SW 1271 (cell line): ENCODE measurements at places on chromosomes 16 and 17.
A peak's percentile ranks its signal among the peaks of the same experiment; 100 is the strongest.

GRCh38 chr16:29761882-29762281 is 16.1 kb upstream of the C16orf54 start:
- no peak for DNase-seq

GRCh38 chr17:30117675-30118081 is 1.1 kb downstream of the NSRP1 start:
- no peak for DNase-seq

DNA sequence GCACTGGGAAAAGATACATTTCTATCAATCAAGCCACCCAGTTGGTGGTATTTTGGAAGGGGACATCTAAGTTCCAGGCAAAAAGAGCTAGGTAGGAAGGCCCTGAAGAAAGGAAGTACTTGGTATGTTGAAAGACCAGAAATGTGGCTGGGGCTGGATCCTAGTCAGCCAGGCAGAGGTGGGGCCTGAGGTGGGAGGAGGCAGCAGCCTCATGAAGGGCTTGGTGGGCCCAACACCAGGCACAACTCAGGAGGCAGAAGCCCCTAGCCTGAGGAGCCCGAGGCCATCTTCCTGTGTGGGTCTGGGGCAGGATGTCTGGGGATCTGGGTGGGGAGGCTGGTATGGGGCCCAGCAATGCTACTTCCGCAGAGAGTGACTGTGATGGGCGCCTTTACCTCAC is 105.9 kb downstream of the SALL1 start:
- no peak for DNase-seq

DNA sequence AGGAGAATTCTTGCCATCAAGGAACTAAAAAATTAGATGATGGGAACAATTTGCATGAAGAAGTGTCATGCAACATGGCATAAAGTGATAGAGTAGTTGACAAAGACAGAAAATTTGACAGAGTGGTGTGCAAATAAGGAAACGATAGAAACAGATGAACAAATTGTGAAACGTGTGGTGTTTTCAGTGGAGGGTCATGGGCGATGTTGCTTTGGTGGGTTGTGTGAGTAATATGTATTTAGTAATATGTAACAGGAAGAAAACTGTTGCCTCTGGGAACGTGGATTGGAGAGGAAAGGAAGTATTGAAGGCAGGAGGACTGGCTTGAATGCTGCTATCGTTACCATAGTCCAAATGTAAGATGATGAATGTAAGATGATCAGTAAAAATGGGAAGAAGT is 3.6 kb downstream of the COX10 start:
- no peak for DNase-seq

DNA sequence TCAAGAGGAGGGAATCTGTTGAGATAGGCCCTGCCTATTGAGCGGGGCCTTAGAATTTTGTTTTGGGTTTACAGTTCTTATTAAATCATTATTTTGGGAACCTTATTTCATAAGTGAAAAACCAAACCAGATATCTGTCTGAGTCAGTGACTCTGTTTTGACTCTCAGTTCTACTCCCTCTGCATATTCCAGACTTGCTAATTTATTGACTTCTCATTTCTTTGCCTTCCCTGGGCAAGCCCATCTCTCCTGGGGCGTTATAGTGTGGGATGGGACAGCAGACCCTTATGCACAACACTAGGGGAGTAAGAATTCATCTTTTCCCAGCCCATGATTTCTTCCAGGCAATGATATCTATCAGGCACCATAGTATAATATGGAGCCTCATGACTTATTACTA is 45.7 kb downstream of the CPD start:
- DNase-seq: no peak

DNA sequence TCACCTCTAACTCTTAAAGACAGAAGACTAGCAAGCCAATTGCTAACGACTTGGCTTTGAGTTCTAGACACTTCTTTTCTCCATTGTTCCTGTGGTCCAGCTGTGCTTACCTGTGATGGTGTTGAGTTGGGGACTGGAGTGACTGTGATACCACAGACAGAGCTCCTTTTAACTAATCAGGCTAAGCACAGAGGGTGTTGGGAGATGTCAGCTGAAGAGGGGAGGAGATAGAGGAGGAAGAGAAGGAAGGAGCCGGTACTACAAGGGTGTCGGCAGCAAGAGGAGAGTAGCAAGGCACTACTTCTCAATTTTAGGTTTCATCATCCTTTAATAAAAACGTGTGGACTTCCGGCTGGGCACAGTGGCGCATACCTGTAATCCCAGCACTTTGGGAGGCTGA is 5.1 kb upstream of the MYO1D start:
- no peak for DNase-seq

GRCh38 chr17:45722161-45722560 is 62.0 kb upstream of the CRHR1 start:
- DNase-seq: no peak

GRCh38 chr17:74702116-74702871 is 10.4 kb downstream of the CD300LF start:
- no peak for DNase-seq

DNA sequence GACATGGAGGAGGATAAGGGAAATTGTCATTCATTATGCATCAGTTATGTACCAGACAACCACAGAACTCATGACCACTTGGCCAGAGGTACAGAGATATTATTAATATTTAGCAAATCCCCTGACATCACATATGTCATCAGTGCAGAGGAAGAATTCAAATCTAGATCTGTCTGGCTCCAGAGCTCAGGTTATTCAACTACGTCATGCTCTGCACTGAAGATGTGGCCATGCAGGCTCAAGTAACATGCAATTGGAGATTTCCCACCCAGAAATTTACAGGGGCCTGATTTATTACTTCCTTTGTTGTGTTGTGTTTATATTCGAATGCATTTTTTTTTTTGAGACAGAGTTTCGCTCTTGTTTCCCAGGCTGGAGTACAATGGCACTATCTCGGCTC is 224.3 kb downstream of the HS3ST4 start:
- DNase-seq: no peak

- no peak for DNase-seq
Measured at GRCh38 chr16:20901436-20902112, 1.0 kb downstream of the LYRM1 start.

GRCh38 chr16:87358250-87358649 is 25.3 kb downstream of the FBXO31 start:
- no peak for DNase-seq

DNA sequence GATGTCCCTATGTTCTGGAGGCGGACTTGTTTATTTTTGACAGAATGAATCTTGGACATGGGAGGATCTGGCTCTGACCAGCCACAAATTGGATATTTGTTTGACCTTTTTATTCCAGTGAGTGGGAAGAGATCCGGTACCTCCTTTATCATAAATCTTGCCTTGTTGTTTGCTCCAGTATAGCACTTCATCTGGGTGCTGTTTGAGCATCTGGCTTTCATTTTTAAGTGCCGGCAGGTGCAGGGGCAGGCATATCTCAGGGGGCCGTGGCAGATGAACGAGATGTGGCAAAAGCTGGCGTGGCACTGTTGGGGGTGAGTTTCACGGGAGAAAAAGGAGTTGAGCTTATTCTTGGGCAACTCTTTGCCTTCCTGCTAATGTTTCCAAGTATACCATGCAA is 37.8 kb downstream of the MSI2 start:
- DNase-seq: no peak

- peak; percentile 56 for DNase-seq
Measured at GRCh38 chr16:30535777-30536190, 1.1 kb upstream of the ZNF747 start.

DNA sequence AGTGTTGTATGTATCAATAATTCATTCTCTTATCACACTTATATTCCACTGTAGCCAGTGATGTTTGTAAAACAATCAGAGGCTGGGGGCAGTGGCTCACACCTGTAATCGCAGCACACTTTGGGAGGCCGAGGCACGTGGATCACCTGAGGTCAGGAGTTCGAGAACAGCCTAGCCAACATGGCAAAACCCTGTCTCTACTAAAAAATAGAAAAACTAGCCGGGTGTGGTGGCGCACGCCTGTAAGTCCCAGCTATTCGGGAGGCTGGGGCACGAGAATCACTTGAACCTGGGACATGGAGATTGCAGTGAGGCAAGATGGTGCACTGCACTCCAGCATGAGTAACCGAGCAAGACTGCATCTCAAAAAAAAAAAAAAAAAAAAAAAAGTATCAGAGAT is 217.0 kb downstream of the CPPED1 start:
- no peak for DNase-seq

- no peak for DNase-seq
Measured at GRCh38 chr17:50725769-50726655, 6.6 kb downstream of the LUC7L3 start.

DNA sequence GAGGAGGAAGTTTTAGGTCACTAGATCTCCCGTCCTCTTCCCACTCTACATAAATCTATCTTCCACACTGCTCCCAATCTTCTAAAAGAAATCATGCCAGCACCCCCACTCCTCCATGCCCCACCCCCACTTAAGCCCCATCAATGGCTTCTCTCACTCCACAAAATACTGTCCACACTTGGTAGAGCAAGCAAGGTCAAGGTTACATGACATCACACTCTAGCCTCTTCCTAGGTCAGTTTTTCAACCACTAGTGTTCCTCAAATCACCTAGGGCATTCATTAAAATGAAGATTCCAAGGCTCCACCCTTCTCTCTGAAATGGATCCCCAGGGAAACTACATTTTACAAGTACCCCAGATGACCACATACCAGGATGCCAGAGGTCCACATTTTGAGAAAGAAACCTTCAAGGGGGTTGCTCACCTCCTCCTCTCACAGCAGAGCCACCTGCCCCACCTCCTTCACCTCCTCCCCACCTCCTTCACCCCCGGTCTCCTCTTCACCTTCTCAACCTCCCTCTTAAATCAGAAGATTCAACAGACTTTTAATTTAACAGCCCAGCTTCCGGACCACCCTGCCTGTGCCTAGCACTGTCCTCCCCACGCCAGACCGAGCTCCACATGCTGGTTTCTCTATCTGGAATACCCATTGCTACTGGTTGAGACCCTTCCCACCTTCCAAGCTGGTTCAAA is 3.2 kb downstream of the AMFR start:
- no peak for DNase-seq

- DNase-seq: no peak
Measured at GRCh38 chr17:44979426-44979995, 11.4 kb upstream of the C1QL1 start.

GRCh38 chr16:65786916-65787315 is 579.6 kb upstream of the CDH5 start:
- no peak for DNase-seq

- DNase-seq: no peak
Measured at GRCh38 chr17:80805032-80805751, 186.4 kb upstream of the CHMP6 start.

GRCh38 chr16:67780847-67781564 is 25.4 kb downstream of the RANBP10 start:
- DNase-seq: no peak

DNA sequence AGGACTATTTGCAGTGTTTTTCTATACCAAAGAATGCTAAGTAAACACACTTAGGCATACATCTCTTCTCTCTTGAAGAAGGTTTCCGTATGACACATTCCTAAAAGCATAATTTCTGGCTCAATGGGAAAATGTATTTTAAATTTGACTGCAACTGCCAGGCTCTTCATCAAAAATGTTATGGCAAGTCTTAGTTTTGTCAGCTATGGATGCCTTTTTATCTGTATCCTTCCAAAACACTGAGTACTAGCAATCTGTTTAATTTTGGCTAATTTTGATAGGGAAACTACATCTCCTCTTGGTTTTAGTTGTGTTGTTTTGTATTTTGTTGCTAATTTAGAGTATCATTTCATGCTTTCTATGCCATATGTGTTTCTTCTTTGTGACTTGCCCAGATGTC is 35.4 kb downstream of the MRPS23 start:
- DNase-seq: no peak

GRCh38 chr16:28543072-28543471 is 4.3 kb upstream of the NUPR1 start:
- no peak for DNase-seq

DNA sequence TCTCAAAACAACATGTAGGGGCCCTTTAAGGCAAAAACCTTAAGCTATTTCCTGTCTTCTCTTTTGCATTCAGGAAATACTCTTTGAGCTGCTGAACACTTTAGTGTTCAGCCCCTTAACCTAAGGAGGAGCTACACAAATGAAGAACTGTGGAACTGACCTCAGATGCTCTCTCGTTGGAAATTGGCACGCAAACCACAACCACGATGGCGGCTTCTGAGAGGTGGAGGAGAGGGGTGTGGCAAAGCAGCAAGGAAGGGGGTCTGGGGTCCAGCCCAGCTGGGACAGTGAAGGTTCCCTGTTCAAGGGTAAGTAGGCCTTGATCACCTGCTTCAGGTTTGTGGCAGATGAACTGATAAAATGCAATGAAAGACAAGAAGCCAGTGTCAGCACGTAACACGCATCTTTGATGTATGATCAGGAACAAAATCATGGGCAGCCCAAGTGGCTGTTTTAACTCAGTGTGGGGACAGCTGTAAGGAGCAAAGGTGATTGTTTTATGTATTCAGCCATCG is 291.6 kb upstream of the TNRC6C start:
- no peak for DNase-seq

DNA sequence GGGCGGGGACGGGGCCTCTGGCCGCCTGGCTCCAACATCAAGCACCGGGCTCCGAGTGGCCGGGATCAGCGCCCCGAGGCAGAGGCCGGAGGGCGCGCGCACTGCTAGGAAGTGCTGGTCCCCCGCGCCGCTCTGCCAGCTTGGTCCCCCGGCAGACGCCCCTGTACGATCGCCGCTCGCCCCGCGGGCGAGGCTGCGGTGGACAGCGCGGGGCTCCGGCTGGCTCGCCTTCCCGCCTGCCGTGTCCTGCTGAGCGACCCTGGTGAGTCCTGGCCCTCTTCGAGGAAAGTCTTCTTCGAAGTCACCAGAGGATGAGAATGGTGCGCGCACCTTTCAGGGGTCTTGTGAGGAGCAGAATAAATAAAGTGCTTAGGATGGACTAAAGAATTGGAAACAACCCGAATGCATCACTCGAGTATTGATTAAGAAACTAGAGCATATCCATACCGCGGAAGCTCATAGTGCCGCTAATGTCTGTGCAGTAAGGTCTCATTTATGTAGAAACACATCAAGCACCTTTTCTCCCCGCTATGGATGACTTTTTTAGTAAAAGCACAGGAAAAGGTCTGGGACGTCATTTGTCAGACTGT is 392 bp downstream of the ZNF213 start:
- no peak for DNase-seq

GRCh38 chr16:19884611-19885450 is at the start of gene GPRC5B:
Gene GPRC5B (minus strand): TSS chr16:19884848. CDS start chr16:19872845, 12,003 bp downstream.
- DNase-seq: no peak
